NCI-H524 (cell line): ENCODE measurements at places on chromosomes 11 and 22.

GRCh38 chr11:59380263-59381059, 21.8 kb downstream of the OR5AN1 start:
- no peak for DNase-seq

GRCh38 chr11:130634186-130634585, 185.7 kb downstream of the ADAMTS15 start:
- no peak for DNase-seq

GRCh38 chr11:8828580-8829361, 82.2 kb upstream of the AKIP1 start:
- no peak for DNase-seq

DNA sequence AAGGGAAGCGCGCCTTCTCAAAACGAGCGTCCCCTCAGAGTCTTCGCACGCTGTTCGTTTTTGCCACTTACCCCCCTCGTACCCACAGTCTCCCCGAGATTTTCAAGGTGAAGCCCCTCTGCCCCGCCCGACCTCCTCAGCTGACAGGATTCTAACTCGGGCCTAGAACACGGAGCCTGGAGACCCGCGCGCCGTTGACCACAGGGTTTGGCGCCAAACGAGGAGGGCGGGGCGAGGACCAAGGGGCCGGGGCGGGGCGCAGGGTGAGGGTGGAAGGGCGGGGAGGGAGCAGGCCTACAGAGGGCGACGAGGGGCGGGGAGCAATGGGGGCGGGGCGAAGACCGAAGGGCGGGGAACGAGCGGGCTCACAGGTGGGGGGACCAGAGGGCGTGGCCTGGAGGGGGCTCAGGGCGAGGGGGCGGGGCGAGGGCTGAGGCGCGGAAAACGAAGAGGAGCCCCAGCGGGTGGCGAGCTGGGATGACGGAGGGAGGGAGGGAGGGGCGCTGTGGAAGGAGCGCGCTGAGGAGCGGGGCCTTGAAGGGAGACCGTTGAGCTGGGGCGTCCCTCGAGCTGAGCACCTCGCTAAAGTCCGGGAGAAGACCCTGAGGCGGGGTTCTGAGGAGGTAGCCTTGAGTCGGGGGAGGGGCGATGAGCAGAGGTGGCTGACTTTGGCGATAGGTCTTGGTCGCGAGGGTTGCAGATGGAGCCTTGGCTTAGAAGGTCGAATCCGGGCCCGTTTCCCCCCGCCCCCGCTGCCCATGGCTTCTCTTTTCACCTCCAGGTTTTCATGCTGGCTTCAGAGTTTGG, at the start of gene DMC1:
Gene DMC1 (minus strand): TSS at position 212 of the 807 bp plus-strand sequence. CDS start 1,927 bp downstream, outside the sequence.
- DNase-seq = peak; percentile 87

DNA sequence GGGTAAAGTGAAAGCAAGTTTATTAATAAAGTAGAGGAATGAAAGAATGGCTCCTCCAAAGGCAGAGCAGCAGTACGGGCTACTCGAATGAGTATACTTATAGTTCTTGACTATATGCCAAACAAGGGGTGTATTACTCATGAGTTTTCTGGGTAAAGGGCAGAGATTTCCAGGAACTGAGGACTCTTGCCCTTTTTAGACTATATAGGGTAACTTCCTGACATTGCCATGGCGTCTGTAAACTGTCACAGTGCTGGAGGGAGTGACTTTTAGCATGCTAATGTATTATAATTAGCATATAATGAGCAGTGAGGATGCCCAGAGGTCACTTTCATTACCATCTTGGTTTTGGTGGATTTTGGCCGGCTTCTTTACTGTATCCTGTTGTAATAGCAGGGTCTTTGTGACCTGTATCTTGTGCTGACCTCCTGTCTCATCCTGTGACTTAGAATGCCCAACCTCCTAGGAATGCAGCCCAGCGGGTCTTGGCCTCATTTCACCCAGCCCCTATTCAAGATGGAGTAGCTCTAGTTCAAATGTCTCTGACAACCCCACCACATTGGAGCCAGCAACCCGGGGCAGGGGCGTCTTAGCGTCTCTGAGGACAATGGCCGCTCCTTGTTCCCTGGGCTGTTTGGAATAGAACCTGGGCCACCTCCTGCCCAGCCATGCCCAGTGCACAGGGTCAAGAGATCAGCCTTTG, 34.9 kb upstream of the CD82 start:
- no peak for DNase-seq

GRCh38 chr22:24410110-24410856, 17.1 kb upstream of the ADORA2A start:
- no peak for DNase-seq

DNA sequence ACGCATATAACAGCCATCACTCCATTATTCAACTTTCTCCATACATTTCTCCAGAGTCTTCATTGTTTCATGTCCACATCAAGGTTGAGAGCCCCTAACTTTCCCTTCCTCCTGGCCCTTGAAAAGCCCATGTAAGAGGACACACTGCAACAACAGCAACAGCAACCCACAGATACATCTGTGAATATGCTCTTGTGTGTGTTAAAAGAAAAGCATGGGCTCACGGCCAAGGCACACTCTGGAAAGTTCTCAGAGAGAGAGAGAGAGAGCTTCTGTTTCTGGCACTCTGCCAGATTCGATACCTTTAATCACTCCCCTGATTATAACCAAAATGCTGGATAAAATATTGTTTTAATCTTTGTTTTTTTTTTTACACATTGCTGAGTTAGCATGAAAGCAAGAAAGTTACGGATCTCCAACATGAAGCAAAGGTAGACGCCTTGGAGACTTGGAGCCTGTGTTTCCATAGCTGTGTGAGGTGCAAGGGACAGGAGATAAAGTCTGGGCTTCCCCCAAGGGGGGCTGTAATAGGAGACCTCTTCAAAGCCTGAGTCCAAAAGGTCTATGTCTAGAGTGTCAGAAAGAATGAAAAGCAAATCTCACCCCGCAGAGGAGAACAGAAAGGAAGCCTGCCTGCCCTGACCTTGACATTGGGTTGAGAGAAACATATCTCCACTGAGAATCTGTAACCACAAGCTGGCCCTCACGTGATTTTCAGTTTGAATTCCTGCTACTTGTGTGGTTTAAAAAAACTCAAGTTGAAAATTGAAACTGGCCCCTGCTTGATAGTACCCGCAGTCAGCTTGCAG, 33.7 kb upstream of the MPPED1 start:
- no peak for DNase-seq

- DNase-seq = no peak
Observed at GRCh38 chr11:118914987-118915386, 10.7 kb downstream of the BCL9L start.

DNA sequence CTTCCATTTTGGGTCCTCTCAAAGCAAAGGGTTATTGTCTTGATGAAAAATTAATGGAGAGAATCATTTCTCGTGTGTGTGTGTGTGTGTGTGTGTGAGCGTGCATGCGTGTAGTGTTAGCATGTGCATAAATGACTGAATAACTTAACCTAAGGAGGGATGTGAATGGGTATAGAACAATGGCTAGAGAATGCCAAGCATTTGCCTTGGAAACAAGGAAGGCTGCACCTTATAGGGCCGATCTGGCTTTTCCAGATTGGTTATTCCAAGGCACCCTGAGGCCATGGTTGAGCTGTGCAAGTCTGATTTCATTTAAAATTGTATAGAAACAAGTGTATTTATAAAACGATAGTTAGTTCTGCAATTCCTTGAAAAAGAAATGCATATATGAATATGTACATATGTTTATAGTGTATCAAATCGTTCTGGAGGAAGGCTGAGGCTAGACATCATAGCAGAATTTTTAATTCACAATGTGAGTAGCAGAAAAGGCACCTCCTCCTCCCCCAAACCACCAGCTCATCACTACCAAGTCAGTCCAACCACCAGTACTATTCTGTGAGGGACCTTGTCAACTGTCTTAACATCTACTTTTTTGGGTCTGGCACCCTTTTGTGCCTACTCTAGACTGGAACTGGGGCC, 322.7 kb upstream of the ISX start:
- DNase-seq = no peak

DNA sequence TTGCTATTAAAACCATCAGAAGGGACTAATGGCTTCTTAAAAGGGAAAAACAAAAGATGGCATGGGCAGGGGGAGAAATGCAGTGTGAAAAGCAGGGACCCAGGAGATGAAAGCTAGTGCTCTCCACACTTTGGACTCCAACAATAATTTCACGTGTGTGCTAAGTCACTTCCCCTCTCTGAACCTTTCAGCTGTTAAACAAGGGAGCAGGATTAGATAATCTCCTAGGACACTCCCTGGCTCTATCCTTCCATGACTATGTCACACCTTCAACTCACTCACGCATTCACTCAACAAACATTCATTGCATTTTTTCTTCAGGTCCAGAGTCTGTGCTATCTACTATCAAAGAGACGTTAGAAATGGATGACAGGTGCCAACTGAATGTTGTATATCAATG, 88.7 kb downstream of the SYN3 start:
- no peak for DNase-seq

- no peak for DNase-seq
Observed at GRCh38 chr22:30947173-30947815, 21.3 kb downstream of the MORC2 start.

- no peak for DNase-seq
Observed at GRCh38 chr11:4459500-4459899, 10.4 kb downstream of the OR52K2 start.

GRCh38 chr11:41872426-41872825, 413.0 kb upstream of the LRRC4C start:
- no peak for DNase-seq

- peak; percentile 12 for DNase-seq
Observed at GRCh38 chr11:81380395-81380794, 1353.3 kb downstream of the FAM181B start.

GRCh38 chr11:70885281-70886231, 366.8 kb downstream of the SHANK2 start:
- DNase-seq = peak; percentile 37

DNA sequence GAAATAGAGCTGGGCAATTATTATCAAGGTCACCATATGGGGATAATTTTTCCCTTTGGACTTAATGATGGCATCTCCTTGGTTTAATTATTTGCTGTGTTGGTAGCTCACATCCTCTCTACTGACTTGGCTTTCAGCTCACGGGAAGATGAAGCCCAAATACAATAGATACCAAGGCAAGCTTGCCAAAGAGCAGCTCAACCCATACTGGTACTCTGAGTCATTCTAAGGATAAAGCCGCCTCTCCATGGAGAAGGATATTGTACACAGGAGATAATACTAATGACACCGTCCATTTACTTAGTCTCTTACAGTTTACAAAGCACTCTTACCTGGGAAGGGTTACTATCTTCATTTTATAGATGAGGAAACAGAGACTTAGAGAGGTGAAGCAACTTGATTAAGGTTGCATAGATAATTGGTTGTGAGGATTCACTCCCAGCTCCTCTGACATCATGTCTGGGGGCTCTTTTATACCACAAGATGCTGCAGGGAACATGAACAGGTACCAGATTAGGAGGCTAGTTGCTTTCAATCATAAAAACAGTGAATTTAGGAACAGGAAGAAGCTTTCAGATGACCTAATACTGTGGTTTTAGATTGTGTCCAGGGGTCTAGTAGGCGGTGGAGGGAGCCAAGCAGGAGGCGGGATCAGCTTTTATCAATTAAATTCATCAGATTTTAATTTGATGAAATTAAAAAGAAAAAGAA, 48.3 kb upstream of the PICALM start:
- DNase-seq = no peak

DNA sequence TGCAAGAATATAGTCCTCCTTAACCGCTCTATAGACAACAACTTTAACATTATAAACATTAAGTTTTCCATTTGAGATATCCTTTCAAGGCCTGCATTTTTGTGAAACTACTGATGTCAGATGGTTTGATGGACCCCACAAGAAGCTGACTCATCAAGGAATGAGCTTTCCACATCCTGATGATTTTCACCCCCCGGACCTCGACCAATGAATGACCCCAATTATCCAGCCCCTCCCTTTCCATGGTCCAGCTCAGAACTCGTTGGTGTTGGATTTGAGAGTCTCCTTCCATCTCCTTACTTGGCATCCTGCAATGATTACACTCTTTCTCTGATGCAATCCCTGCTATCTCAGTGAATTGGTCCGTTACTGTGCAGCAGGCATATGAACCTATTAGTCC, 31.8 kb upstream of the GUCY1A2 start:
- no peak for DNase-seq

GRCh38 chr22:22836635-22837034, 51.0 kb upstream of the IGLL5 start:
- no peak for DNase-seq

DNA sequence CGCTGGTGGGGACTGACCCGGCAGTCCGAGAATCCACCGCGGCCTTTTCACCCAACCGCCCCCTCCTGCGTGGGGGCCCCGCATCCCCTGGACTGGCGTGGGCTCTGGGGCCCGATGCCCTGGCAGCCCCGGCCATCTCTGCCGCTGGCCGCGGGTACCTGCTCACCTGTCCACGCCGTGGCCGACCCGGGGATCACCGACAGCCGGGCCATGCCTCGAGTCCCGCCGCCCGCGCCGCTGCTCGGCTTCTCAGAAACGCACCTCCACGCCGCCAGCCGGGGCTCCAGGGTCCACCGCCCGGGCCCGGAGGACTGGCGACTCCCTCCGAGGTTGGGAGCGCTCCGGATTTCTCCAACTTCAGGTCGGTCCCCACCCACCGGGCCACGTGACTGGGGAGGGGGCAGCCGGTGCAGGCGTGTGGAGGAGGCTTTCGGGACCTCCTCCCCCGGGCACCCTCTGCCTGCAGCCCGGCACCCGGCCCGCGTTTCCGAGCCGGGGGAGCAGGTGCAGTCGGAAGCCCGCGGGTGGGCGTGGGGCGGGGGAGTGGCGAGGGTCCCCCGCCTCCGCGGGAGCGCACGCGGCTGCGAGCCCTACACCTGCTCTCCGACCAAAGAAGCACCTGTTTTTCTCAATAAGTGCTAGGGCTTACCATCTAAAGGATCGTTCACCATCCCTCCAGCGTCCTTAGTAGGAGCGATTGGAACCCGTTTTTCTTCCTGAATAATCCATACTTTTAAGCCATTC, 554 bp upstream of the NRIP3 start:
- DNase-seq = no peak

DNA sequence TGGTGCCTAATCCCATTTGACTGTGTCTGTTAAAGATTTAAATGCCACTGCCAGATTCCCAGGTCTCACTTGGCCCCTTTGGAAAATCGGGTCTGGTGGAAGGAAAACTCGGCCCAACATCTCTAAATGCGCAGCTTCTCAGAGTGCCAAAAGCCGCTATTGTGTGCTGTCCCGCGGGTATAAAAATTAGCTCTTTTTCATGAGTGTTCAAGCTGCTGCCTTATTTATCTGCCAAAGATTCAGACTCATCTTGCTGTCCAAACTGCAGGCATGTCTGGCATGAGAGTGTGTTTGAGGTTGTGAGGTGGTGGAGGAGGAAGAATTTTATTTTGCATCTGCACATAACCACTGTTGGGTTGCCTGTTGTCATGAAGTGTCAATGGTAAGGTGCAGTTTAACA, 91.4 kb downstream of the NELL1 start:
- no peak for DNase-seq

DNA sequence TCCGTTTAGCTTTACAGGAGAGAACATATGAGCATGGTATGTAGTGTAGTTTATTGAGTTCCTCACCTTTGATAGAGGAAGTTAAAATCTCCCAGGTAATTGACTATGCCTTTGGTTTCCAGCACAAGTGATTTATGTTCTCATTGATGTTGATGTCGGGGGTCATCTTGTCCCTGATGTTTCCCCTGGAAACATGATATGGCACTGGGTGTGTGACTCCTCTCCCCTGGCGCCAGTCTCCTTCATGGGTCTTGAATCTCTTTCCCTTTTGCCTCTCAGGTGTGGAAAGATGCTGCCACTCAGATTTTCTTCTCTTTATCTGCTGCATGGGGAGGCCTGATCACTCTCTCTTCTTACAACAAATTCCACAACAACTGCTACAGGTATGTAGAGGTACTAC, 28.3 kb downstream of the SLC6A5 start:
- no peak for DNase-seq

- DNase-seq = no peak
Observed at GRCh38 chr11:108620958-108621772, 27.6 kb upstream of the EXPH5 start.

- DNase-seq = no peak
Observed at GRCh38 chr11:13107544-13108044, 98.5 kb downstream of the RASSF10 start.
